ENCODE measurements at places on chromosomes 2 and 18. TPM values are rescaled to one million over a fixed set of nuclear protein-coding genes. Genes with fewer than 3 reads are reported as not detected.
A peak's percentile ranks its signal among the peaks of the same experiment; 100 is the strongest.

- no peak for DNase-seq
Measured at GRCh38 chr2:42064417-42064942, 16.7 kb downstream of the PKDCC start.

Gene ERFE
- 0.10 TPM for total RNA-seq

DNA sequence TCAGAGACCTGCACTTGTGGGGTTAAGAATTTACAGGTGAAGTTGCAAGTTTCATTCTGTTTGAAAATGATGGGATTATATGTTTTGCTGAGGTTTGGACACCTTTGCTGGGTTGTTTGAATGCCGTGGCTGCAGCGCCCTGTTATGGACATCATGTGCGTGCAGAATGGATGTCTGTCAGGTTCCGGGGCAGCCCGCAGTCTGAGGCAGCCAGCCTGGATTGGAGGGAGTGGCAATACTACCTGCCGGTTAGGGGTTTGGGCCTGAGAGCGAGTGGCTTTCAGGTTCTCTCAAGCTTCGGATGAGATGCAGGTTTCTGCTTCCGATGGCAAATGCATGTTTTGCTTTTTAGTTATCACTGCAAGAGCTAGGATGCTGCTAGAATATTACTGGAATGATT is 1.1 kb downstream of the CASP8 start:
- no peak for DNase-seq

Gene MC5R
- 0.49 TPM for total RNA-seq

DNA sequence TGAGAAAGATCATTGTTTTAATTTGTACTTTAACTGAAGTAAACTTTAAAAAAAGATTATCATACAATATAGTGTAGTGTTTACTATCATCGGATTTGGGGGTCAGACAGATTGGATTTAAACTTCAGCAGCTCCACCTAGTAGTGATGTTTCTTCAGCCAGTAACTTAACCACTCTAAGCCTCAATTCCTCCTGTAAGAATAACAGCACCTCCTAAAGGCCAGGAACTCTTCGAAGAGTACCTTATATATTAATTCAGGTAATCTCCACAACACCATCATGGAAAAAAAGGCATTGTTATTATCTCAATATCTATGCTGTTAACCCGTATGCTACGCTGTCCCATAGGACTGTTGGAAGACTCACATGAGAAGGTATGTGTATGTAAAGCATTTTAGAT is 69.0 kb upstream of the DLGAP1 start:
- no peak for DNase-seq

DNA sequence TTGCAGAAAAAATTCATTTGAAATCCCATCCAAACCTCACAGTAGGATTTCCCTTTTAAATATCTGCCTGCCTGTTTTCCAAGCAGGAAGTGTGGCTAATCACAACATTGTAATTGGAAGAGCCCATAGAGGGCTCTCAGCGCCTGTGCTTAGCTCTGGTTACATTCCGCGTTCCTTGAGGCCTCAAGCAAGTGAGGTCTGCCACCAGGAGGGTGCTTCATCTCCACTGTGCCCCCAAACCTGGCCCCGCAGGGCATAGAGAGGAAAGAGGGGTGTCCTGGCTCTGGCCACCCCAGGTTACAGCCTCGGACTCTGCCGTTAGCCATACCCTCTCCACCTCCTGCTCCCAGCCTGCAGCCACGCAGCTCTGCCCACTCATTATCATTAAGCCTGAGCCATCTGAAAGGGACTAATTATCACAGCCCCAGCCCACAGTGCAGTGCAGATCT is 214.8 kb downstream of the SP3 start:
- DNase-seq = peak; percentile 29

- no peak for DNase-seq
Measured at GRCh38 chr18:58694720-58695468, 23.6 kb downstream of the MALT1 start.

DNA sequence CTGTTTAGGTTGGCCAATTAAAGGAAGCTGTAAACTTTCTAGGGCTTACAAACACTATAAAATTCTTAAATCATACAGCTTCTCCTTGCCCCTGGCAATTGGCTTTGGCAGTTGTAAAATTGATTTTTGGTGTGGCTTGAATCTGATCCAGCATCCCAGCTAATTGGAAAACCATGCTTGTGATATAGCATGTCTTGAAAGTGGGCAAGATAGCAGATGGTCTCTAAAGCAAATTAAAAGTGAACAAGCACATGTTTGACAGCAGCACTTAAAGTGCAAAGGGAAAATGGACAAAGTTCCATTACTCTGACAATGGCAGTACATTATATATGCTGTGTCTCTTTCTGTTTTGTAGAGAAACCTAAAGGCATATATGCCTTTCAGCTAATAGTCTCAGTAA is 302.9 kb upstream of the NXPH2 start:
- no peak for DNase-seq

DNA sequence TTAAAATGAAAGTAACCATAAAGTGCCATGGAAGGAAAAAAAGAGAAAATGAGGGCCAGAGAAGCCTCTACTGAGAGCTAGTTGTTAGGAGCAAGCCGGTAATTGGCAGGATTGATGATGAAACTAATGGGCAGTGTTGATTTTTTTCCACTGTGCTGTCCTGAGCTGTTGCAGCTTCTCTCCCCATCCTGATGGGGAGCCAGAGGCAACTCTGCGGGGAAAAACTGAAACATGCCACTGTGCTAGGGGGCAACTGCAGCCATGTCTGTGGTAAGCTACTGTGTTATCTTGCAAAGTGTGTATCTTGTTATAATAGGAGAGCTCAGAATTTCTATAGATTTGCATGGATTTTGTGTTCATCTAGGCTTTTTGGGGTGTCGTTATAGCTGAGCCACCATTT is 487.9 kb downstream of the STK39 start:
- DNase-seq = no peak

Gene RNASEH1
- 29.3 TPM for total RNA-seq

Gene FBXO36
- 6.4 TPM for total RNA-seq

DNA sequence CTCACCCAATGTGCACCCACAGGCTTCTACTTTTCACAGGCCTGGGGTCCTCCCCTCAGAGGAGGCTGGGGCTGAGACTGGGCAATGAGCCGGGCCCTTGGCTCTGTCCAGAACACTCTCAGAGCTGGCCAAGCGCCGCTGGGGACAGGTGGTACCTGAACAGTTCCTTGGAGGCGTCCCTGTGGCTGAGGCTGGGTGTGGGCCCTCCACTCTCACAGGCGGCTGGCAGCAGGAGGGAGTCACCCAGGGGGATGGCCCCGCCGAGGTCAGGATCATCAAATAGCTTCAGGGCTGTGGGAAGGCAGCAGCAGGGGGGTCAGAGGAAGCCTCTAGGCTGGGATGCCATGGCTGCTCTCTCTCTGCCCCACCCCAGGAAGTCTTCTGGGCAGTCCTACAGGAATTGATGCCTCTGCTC is 27.1 kb downstream of the HS1BP3 start:
- DNase-seq = no peak

DNA sequence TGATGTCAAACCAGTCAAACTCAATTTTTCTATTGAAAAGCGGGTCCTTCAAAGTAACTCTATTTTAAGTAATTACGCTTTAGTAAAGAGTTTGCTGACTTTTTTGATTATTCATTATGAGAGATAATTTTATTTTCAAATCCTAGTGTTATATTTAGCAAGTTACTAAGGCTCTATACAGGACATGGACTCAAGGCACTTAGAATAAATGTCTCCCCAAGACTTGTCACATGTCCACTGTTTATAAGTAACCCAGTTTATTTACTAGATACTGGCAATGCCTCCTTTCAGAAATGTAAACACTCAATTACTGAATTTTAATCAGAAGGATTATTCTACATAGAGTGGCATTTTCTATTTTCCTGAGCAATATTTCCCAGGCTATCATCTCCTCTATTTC is 638.1 kb downstream of the ERBB4 start:
- no peak for DNase-seq

Gene GMCL1
- total RNA-seq = 11.3 TPM

DNA sequence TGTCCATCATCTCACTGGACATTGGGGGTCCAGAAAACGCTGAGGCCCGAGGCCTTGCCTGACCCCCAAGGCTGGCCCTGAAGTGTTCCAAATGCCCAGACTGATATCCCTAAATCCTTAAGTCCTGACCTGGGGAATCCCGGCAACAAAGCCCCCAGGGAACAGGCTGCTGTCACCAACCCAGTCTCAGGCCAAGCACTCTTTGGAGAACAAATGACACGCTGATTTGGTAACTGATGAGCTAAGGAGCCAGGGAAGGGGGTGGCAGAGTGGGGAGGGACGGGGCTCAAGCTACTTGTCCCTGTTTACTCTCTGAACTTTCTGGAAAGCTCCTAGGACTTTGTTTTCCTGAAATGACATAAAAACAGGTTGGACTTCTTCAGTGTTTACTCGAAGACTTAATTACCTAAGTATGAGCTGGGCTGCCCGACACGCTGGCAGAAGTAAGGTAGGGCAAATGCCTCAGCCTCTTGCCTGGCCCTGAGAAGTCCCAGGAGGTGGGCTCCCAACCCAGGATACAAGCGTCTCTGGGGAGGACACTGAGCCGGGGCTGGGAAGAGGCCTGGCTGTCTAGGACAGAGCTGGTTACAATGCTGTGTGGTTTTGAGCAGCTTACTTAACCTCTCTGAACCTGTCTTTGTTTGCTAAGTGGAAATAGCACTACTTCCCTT is 105.5 kb upstream of the GLI2 start:
- DNase-seq = no peak

- DNase-seq = peak; percentile 74
Measured at GRCh38 chr2:42089340-42089925, 41.6 kb downstream of the PKDCC start.

DNA sequence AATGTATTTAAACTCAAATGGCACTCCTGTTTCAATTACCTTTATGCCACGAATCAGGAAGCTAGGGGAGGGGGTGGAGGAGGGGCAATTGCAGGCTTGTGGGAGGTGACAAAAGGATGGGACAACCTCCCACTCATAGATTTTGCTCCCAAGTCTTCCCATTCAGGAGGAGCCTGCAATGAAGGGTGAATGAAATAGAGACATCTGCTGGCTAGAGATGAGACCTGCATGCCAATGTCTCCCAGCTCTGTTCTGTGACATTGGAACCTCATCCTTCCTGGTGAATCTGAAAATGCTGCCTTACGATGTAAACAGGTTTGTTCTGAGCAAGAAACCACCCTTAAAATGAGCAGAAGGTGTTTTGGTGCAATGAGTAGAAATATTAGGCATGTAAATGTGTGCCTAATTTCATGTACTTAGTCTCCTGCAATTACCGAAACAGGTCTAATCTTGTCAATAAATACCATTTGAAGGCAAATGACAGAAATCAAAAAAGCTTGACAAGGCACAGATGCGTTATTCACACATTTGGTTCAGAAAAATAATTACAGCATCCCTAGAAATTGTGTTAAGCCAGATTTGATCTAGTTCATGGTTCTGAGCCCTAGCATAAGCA is 2.7 kb upstream of the PID1 start:
- DNase-seq = peak; percentile 89

Gene OXER1
- total RNA-seq = not detected

Gene CTNNA2
- not detected for total RNA-seq

- no peak for DNase-seq
Measured at GRCh38 chr2:231342061-231342711, 53.3 kb upstream of the B3GNT7 start.

Gene PLGLB1
- 0.36 TPM for total RNA-seq

Gene GCA
- 16.3 TPM for total RNA-seq

DNA sequence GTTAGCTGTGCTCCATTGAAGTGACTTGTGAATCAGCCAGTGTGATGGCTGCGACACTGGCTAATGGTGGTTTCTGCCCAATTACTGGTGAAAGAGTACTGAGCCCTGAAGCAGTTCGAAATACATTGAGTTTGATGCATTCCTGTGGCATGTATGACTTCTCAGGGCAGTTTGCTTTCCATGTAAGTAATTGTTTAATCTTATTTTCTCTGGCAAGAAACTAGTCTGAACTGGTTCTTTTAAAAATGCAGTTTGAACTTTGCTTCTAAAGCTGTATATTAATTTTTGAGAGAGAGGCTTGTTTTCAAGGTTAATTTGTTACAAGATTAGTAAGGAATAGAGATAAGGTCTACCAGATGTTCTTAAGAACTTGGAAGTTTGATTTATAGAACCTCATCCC is 46.7 kb downstream of the GLS start:
- DNase-seq = peak; percentile 42

Gene CHAC2
- total RNA-seq = 19.9 TPM

DNA sequence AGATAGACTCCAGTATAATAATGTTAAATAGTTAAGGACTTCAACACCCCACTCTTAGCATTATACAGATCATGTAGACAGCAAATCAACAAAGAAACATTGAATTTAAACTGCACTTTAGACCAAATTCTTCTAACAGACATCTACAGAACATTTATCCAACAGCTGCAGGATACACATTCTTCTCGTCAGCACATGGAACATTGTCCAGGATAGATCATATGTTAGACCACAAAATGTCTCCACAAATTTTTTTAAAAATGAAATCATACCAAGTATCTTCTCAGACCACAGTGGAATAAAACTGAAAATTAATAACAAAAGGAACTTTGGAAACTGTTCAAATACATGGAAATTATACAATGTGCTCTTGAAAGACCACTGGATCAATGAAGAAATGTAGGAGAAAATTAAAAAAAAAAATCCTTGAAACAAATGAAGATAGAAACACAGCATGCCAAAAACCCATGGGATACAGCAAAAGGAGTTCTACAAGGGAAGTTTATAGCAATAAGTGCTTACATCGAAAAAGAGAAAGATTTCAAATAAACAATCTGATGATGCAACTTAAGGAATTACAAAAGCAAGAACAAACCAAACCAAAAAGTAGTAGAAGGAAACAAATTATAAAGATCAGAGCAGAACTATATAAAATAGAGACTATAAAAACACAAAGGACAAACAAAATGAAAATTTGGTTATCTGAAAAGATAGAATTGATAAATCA is 12.3 kb upstream of the SPP2 start:
- DNase-seq = no peak

DNA sequence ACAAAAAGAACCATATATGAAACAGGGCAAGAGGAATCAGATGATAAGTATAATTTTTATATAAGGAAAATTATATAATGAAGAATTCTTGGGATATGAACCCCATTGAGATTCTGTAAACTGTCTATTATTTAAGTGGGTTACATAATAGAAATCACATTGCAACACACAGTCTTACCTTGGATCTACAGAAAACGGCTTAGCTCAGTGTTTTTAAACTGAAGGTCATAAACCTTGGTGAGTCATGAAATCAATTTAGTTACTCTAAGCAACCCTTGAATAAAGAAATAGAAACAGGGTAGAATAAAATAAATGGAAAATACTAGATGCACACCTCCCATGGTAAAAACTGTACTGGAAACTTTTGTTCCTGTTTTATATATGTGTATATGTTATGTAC is 50.7 kb downstream of the METTL8 start:
- DNase-seq = no peak

DNA sequence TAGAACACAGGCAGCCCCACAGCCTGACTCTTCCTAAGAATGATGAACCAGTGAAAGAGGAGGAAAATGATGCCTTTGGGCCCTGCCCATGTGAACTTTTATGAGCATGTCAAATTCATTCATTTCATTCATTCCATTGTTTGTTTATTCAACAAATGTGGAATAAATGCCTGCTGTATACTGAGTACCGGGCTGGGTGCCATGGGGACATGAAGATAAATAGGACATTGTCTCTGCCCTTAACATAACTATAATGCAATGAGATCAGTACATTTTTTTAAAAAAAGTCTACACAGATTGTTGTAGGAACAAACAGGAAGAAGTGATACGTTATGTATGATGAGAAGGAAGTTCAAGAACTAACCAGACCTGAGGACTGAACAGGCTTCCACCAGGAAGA is 14.7 kb downstream of the MREG start:
- peak; percentile 37 for DNase-seq

Data from RPMI7951 (cell line).